Amniotic epithelial cell (primary cell): ENCODE measurements at places on chromosomes 2 and 18.

- no peak for DNase-seq
Measured at GRCh38 chr2:63665091-63665490, 76.3 kb downstream of the MDH1 start.

- DNase-seq, result no peak
Measured at GRCh38 chr2:46447649-46448048, 31.7 kb upstream of the TMEM247 start.

DNA sequence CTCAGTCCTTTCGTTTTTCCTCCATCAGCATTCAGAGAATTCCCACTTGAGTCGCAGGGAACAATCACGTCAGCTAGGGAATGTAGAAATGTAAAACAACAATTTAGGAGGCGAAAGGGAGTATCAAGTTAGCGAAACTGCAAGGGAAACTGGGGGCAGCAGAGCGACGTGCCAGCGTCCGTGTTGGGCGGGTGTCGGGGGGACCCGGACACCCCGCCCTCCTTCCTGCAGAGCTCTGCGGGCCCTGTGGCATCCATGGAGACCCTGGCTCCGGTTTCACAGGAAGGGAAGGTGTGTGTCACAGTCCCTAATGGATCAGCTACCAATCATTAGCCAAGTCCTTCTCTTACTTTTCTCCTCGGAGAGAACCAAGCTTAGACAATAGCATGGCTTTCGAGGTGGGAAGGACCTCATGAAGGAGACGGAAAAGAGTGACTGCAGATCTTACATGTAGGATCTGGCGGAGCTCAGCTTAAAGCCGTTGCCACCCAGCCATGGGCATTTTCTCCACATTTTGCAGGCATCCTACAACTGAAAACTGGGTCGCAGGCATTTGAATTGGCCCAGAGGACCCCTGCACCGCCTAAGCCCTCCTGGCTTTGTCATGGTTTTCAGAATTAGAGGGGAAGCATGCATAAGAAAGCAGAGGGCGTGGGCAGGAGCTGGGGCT, 33.7 kb downstream of the SOX11 start:
- no peak for DNase-seq

GRCh38 chr2:225177098-225177497, 134.8 kb upstream of the DOCK10 start:
- DNase-seq, result peak; percentile 71

DNA sequence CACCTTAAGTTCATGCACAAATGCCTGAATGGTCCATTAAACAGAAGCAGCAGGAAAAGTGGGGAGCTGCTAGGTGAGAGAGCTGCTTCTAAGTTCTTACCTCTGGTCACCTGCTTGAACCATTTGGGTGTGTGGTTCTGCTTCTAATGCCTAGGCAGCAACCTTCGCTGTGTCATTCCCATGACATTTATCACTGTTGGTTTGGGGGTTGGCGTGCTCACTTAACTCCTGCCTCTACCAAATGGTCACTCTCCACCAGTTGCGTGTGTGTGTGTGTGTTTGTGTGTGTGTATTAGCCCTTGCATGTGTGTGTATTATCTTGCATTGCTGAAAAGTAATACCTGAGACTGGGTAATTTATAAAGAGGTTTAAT, 56.2 kb downstream of the NCAPH start:
- no peak for DNase-seq

GRCh38 chr18:48926420-48926857, 24.3 kb downstream of the SMAD7 start:
- DNase-seq, result no peak

DNA sequence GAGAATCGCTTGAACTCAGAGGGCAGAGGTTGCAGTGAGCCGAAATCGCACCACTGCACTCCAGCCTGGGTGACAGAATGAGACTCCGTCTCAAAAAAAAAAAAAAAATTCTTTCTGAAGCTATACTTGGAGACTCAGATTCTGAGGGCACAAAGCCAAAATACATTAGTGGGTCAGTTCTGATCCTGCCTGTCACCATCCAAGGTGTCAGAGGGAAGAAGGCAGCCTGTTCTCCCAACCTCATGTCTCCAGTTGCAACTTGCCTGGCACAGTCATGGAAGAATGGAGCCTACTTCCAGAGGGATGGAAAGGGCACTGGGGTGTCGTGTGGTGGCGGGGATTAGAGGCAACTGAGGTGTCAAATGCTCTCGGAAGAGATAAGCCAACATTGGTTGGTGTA, 104.8 kb upstream of the GATA6 start:
- DNase-seq, result no peak

GRCh38 chr2:175744000-175744399, 258.1 kb downstream of the LNPK start:
- DNase-seq, result peak; percentile 90

GRCh38 chr18:24267878-24268277, 129.0 kb downstream of the CABYR start:
- DNase-seq, result no peak

DNA sequence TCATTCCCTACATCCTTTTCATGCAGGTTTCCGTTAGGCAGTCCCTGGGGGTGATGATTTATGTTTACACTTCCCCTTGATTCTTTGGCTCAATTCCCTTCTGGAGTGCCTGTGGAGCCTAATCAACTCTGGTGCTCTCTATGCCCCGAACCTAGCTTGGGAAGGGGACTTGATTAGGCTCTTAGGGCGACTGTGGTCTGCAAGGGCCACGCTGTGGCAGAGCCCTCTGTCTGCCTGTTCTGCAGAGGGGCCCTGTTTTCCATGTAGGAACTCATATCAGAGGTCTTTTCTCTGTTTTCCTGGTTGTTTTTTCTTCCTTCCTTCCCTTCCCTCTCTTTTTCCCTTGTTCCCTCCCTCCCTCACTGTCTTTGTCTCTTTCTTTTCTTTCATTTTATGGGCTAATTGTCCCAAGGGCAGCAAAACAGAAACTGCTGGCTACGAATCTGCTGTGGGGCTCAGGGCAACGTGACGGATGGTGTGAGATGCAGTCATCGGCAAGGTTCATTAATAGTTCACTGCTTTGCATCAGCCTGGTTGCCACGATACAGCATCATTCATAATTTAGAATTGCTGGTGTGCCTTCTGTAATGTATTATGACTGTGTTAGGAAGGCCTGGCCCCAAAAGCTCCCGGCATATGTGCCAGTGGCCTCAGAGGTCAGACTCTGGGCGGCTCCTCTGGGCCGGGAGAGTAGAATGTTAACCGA, 134.5 kb downstream of the NAPG start:
- DNase-seq, result peak; percentile 52

DNA sequence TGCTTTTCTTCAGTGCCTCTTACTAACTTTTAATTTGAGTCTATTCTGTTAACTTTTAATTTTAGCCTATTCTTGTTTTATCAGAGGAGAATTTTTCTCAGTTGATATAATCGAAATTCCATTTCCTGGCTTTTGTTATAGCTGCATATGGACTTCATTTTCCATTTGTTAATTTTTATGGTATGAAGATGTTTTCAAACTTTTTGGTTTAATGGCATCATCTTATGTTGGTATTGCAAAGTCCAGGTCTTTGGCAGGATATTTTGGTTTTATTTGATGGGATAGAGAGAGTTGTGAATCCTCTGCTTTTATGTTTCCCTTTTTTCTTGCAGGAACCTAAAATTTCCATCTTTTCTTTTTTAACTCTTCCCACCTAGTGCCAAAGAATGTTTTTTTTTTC, 70.9 kb upstream of the RAPGEF4 start:
- no peak for DNase-seq

GRCh38 chr18:35775887-35776286, 194.3 kb downstream of the GALNT1 start:
- DNase-seq, result peak; percentile 15

DNA sequence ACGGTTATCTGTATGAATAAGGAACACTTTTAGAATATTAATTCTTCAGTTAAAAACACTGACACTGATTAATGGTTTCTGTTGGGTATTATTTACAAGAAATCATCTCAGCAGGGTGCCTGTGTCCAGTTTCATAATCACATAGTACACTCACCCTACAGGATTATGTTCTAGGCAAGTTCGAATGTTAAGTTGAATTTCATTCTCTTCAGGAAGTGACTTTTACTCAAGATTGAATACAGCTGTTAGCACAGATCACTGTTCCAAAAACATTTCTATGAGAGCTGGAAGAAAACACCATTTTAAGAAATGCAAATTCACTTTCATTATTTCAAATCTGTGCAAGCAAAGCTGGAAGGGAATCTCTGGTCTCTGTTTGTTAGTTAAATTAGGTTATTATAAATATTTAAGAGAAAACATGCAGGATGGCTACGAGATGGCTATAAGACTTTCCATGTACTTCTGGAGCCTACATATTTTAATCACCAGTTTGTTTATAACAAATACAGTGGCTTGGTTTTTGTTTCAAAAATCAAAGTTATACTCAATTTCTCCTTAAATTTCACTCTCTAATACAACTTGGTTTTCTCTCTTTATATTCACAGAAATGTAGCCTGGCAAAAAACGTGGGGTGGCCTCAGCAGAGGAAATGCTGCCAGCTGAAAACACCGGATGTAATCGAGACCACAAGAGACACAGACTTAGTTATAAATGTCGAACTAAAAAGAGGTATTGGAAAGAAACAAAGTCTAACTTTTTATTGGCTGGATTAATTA, 65.8 kb downstream of the RBMS1 start:
- DNase-seq, result peak; percentile 93

GRCh38 chr18:78006774-78007260, 757.2 kb downstream of the GALR1 start:
- DNase-seq, result no peak

DNA sequence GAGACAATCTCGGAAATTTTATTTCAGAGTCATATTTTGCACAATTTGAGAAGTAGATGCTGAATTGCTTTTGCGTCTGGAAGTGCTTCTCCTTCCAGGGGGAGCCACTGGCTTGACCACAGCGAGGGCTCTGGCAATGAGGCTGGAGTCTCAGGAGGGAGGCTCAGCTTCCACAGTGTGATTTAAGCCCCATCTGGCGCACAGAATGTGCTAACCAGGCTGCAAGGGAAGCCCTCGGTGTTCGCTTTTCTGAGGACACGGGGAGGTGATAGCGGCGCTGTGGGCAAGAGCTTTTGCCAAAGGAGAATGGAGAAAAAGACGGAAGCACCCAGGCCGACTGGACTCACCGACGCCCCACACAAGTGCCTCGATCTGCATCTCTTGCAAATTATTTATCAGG, 52.4 kb downstream of the ADI1 start:
- no peak for DNase-seq

DNA sequence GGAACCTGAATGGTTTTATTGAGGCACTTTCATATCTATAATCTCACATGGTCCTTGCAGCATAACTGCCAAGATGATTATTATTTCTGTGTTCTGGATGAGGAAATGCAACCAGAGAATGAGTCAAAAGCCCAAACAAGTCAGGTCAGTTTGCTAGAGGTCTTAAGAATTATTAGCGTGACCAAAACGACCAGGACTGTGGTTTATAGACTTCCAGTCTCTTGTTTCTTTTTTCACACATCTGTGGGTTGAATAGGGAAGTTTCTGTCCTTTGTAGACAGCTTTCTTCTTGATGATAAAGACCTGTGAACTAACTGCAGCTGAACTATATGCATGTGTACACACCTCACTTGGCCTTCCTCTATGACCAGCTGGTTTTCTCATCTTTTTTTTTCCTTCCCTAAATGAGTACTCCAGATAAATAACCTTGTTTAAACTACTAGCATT, 13.9 kb downstream of the ADAM23 start:
- DNase-seq, result peak; percentile 31

DNA sequence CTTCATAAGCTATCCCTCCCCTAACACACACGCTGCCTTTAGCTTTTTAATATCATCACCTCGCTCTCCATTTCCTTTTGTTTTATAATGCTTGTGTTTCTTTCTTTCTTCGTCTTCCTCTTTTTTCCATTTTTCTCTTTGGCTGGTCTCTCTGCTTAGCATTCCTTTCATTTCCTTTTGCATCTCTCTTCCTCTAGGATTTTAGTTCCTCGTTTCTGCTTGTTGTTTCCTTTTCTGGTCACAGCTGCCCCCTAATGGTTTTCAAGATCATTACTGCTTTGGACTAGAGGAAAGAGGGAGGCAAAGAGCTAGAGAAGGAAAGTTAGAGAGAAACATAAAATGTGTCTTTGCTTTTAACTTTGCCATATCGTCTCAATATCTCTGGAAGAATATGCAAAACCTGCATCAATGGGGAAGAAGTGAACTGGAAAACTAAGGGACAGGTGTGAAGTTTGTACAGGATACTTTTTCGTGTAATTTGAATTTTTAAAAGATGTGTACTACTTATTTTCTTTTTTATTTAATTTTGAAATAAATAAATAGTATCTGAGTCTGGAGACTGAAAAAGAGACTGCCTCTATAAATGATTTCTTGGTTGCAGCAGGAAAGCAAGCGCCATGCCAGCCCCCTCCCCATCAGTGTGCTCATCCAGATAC, 6.3 kb upstream of the NRP2 start:
- DNase-seq, result peak; percentile 69

DNA sequence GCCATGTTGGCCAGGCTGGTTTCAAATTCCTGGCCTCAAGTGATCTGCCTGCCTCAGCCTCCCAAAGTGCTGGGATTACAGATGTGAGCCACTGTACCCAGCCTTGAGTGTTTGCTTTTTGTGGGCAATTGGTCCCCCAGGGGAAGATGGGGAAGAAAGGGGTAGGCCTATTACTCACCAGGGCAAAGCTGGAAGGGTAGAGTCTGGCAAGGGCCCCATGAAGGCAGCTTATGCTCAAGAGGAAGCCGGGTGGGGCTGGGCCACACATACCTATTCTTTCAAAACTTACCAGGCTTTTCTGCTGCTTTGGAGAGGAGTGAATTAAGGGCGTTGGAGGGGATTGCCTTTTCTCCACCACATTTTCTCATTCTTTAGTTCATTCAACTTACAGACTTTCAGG, 24.5 kb upstream of the CD28 start:
- no peak for DNase-seq

GRCh38 chr2:111145103-111145760, 24.5 kb downstream of the BCL2L11 start:
- no peak for DNase-seq

DNA sequence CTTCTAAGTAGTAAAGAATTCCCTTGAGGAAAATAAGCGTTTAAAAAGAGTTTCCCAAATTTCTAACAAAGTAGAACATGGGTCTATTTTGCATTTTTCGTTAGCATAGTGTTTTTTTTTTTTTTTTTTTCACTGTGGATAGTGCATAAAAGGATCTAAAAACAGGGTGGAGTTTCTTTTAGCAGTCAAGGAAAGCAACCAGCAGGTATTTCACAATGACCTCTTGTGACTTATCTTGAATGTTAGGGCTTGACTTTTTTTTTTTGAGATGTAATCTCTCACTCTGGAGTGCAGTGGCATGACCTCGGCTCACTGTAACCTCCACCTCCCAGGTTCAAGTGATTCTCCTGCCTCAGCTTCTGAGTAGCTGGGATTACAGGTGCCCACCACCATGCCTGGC, 14.9 kb upstream of the DGKD start:
- DNase-seq, result no peak

DNA sequence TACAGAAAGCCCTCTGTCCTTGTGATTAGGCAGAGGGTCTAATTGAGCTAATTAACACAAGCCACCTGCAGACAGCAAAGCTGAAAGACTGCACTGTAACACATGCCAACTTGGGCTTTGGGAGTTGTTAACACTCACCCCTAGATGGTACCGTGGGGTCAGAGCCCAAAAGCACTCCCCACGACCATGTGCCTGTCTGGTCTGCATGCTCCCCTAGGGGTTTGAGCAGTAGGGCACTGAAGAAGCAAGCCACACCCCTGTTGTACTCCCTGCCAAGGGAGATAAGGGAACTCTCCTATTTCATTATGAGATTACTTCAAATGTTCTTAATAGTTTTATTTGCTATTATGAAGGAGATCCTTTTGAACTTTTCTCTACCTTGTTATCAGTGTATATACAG, 560.1 kb upstream of the FSHR start:
- DNase-seq, result no peak
